ENCODE measurements at places on chromosomes 4 and X.

- DNase-seq: no peak
Observed at GRCh38 chr4:84238247-84239090, 260.6 kb downstream of the NKX6-1 start.

DNA sequence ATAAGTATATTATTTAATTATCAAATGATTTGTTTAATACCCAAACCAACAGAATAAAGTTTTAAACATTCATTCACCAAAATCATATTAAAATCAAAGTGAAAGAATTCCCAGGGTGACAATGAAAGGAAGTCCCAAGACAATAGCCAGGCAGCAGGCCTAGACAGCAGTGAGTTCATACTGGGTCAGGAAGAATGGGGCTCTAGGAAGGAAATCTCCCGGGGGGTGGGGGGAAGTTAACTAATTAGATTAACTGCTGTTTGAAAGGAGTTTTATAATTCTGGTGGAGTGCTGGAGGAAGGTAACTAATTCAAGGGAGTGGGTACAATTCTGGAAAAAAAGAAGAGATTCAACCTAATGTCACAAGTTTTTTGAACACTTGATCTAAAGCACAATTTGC lies 104.1 kb downstream of the ZAR1 start:
- no peak for DNase-seq

DNA sequence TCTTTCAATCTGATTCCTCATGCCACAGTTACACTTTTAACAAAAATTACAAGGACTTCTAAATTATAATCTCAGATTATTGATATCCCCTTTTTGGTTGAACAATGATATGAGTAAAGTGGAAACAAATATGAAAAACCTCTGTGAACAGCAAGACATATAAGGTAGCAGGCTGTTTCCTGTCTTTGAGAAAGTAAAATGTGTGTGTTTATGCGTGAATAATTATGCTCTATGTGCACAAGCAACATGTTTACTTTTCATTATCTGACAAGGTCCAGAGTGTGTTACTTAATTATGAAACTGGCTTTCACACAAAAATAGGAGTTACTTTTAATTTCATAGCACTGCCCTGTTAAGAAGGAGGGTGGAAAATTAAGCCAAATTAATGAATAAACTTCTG lies 43.1 kb downstream of the DDIT4L start:
- no peak for DNase-seq

GRCh38 chr4:112377171-112377570 lies 80.0 kb downstream of the ALPK1 start:
- DNase-seq: no peak

DNA sequence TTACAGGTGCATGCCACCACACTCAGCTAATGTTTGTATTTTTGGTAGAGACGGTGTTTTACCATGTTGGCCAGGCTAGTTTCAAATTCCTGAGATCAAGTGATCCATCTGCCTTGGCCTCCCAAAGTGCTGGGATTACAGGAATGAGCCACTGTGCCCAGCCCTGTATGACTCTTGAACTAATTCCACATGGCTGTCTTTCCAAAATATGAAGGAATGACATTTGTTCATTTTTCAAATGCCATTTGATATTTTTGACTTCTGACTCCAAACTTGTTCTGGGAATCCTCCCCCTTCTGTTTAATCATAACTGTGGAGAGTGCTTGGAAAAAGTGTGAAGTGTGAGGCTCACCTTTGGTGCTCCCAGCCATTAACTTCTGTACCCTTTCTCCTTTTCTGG lies 119.2 kb downstream of the NHS start:
- no peak for DNase-seq

GRCh38 chrX:150879855-150880807 lies 18.3 kb downstream of the CD99L2 start:
- no peak for DNase-seq

DNA sequence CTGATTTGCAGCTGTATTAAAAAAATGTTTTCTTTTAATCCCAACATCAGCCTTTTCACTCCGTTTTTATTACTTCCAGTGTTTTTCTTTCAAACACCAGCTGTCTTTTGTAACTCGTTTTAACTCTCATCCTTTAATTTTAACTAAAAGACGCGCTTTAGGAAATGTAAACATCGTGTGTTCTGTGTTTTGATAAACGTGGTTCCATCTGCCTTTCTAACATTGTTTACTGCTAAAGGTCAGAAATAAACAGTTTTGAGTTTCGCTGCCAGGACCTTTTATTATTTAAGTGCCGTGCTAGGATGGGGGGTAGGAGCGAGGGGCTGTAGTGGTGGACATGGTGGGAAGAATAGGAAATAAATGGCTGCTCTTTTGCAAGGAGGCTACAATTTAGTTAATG lies 1.5 kb downstream of the N4BP2 start:
- DNase-seq: no peak

GRCh38 chr4:145380123-145380522 lies 101.5 kb upstream of the SMAD1 start:
- no peak for DNase-seq

GRCh38 chr4:137421796-137422195 lies 110.5 kb downstream of the PCDH18 start:
- no peak for DNase-seq

DNA sequence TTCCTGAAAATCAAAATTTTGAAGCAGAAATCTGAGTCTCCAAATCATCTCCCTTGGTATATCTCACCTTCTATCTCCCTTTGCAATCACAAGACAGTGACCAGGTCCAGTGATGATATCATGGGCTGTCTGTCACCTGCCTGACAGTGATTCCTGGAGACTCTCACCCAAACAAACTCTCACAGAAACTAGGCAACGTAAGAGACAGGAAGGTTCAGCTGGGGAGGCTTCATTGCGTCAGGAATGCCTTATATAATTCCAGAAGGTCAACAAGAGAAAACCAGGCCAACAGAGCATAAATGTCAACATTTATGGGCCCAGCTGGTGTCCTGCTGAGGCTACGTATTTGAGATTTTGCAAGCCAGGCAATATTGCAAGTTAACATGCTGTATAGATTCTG lies 412.7 kb downstream of the KCNIP4 start:
- no peak for DNase-seq

DNA sequence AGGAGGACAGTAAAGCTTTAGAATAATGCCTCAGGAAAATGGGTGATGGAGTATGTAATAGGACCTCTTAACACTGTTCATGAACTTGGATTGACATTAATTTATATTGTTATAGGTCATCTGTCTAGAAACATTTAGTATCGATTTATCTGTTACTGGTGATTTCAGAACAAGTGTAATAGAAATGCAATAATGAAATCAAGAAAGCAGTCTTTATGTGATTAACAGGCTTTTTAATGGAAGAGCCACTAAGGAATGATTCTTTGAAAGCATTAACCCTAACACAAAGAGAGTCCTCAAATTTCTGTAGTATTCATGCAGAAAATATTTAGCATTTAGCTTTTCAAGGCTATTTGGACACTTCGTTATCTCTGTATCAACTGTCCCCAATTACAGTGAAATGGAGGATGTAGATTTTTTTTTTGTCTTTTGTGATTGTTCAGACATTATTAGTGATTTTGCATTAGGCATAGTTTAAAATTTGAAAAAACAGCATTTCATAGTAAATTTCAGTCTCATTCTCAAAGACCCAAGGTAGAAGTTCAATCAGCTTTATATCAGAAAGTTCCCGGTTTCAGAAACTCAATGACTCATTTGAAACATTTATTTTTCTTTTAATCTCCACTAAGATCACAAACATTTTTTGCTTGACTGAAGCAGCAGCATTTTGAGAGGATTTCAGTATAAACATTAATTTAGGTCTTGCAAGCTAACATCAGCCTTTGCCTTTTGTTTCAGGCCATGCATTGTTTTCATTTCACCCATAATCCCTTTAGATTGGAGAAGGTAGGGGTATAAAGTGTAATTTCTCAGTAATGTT lies 56.3 kb downstream of the AGTR2 start:
- DNase-seq: no peak

DNA sequence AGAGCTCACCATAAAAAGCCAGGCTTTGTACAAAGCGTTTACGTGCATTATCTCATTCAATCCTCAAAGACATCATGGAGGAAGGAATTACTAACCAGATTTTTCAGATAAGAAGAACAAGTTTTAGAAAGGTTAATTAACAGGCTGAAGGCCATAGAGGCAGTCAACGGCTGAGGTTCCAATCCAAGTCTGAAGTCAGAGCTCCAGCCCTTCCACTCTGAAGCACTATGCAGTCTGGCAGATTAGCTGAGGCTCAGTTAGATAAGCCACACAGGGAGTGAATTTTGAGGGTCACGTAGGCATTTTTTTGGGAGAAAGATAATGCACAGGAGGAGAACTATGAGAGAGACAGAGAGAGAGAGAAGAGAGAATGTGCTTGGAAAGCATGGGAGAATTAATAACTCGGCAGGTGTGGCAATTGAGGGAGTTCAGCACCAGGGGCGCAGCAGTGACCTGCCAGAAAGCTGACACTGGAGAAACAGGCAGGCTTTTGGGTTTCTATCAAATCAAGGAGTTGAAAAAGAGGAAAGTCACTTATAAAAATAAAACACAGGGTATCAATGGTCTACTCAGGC lies 116.5 kb upstream of the NAP1L5 start:
- no peak for DNase-seq

GRCh38 chr4:145722561-145722960 lies 42.6 kb downstream of the C4orf51 start:
- no peak for DNase-seq

GRCh38 chr4:107978716-107979451 lies 10.8 kb upstream of the HADH start:
- DNase-seq: no peak

GRCh38 chr4:13544606-13545393 lies 492 bp upstream of the NKX3-2 start:
- DNase-seq: peak; percentile 76
